ENCODE measurements at places on chromosomes 2 and 18.

DNA sequence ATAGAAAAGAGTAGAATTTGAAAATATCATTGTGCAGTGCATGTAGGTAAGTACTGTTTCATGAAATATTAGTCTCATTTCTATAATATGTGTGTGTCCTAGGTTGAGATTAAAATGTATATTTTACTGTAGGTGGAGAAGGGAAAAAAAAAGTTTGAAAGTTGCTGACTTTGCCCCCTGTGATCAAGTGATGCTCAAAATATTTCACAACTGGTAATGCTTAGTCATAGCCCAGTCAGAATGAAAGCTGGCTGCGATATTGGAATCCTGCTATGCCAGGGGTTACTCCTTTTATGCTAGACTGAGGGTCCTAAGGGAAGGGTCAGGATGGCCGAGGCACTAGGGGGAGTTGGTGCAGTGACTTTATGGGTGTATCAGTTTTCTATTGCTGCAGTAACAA lies 19.5 kb upstream of the CFAP36 start:
- DNase-seq: no peak

DNA sequence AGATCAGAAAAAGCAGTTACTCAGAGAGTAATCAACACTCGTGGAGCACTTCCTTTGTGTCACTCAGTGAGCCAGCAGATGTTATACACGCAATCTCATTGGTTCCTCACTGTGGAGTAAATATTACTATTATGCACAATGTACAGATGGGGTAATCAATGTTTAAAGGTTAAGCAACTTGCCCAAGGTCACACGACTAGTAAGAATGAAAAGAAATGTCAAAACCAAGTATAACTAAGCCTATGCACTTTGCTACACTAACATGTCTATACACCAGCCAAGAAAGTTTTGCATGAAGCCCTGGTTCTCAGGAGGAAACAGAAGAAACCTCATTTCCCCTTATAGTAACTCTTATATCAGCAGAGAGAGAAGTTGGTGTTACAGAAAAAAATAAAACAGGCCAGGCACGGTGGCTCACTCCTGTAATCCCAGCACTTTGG lies 5.4 kb downstream of the METTL21A start:
- DNase-seq: no peak

DNA sequence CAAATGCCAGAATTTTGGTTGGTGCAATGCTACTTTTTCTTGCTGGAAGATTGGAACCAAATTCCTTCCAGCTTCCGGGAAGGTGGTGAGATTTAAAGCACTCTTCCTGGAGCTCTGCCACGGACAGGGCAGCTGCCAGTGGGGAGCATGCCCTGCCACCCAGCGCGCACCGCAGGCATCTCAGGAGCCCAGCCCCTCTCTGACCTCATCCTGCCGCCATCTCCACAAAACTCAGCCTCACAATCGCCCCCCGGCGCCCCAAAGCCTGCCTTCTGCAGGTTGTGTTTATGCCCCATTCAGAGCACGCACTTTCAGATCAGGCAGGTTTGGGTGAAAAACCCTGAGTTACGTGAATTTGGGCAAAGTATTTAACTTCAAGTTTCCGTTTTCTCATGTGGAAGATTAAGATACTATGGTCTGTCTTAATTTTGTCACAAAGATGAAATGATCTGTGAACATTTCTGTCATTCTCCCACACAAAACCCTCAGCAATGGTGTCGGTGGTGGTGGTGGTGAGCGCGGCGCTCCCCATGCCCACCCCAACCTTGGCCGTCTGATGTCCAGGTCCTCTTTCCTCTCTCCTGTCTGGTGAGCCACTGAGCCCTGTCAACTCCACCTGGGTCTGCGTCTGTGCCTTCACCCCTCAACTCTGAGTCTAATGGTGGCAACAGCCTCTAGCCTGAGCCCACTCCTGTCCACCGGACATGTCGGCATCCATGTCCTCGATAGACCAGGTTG lies 282.8 kb upstream of the SALL3 start:
- DNase-seq: no peak

- no peak for DNase-seq
These were observed 517.9 kb downstream of the PLCL1 start for GRCh38 chr2:198322275-198322674.

Measured in activated T-cell treated with anti-CD3 and anti-CD28 coated beads for 1 hour (primary cell).